Spinal cord (tissue), 10 donors: ENCODE measurements at places on chromosomes 13 and 19. TPM values are rescaled to one million over a fixed set of nuclear protein-coding genes. Genes with fewer than 3 reads are reported as not detected.

DCT gene
- total RNA-seq: 2.0 TPM

GRCh38 chr13:110971486-110971885 is 56.6 kb upstream of the ANKRD10 start:
- no peaks in the 10 kb centered on the region for H3K36me3 ChIP-seq
- DNase-seq: no peak
- H3K4me3 ChIP-seq: no peak overlapping the region
- H3K27ac ChIP-seq: no peak overlapping the region
- H3K4me1 ChIP-seq: no peaks in the 10 kb centered on the region

GRCh38 chr13:35499196-35499662 is 22.7 kb upstream of the MAB21L1 start:
- peaks cover 2% of the 10 kb centered on the region for H3K4me1 ChIP-seq
- no peaks in the 10 kb centered on the region for H3K27me3 ChIP-seq
- no peak overlapping the region for H3K4me3 ChIP-seq
- DNase-seq: no peak
- H3K36me3 ChIP-seq: no peaks in the 10 kb centered on the region
- H3K27ac ChIP-seq: peak overlapping the region; percentile 15

- no peaks in the 10 kb centered on the region for H3K27me3 ChIP-seq
- peaks cover 33% of the 10 kb centered on the region for H3K4me1 ChIP-seq
- DNase-seq: no peak
Observed at GRCh38 chr19:3699741-3700241, 477 bp downstream of the PIP5K1C start.

GRCh38 chr19:42155796-42156195 is 23.6 kb upstream of the POU2F2 start:
- DNase-seq: no peak
- H3K27me3 ChIP-seq: no peaks in the 10 kb centered on the region
- no peak overlapping the region for H3K4me3 ChIP-seq
- H3K36me3 ChIP-seq: peaks cover 10% of the 10 kb centered on the region

GRCh38 chr19:18696023-18696422 is 12.5 kb downstream of the CRTC1 start:
- H3K27ac ChIP-seq: no peak overlapping the region
- peaks cover 34% of the 10 kb centered on the region for H3K4me1 ChIP-seq
- H3K36me3 ChIP-seq: peaks cover 20% of the 10 kb centered on the region

DNA sequence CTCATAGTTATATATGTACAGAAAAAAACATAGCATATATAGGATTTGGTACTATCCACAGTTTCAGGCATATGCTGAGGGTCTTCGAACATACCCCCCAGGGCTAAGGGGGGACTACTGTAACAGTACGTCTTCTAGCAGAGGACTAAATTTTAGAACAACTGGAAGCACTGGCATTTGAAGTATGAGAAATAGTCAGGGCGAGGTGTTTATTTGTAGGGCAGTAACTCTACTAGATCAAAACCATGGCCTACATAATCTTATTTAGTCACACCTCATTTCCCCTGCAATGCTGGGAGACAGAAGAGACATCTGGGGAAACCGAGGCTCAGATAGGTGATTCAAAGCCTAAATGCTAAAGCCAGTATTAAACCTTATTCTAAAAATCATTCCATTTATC is 245.6 kb downstream of the DCT start:
- no peaks in the 10 kb centered on the region for H3K4me1 ChIP-seq
- no peaks in the 10 kb centered on the region for H3K36me3 ChIP-seq
- no peak overlapping the region for H3K27ac ChIP-seq
- no peak for DNase-seq
- no peak overlapping the region for H3K4me3 ChIP-seq
